ENCODE measurements at places on chromosomes 11 and 22.

- peak; percentile 38 for DNase-seq
Measured at GRCh38 chr11:59754494-59754858, 700 bp upstream of the STX3 start.

- DNase-seq, result no peak
Measured at GRCh38 chr11:32334822-32335221, 100.5 kb downstream of the WT1 start.

DNA sequence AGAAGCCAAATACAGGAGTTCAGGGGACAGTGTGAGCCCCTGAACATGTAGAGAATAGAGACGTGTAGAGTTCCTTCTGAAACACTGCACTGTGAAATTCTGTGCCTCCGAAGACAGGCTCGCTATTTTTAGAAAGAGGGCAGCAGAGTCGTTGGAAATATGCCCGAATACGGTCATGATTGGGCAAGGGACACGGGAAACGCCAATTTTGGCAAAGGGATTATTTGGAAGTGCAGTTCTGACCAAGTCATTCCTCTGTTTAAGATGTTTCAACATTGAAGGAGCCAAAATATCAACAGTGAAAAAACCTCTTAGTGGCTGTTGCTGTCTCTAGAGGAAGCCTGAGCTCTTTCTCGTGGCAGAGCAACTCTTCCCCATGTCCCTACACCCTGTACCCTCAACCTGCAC is 9.5 kb upstream of the CBX6 start:
- no peak for DNase-seq

GRCh38 chr11:64252003-64252872 is 908 bp downstream of the PLCB3 start:
- no peak for DNase-seq

DNA sequence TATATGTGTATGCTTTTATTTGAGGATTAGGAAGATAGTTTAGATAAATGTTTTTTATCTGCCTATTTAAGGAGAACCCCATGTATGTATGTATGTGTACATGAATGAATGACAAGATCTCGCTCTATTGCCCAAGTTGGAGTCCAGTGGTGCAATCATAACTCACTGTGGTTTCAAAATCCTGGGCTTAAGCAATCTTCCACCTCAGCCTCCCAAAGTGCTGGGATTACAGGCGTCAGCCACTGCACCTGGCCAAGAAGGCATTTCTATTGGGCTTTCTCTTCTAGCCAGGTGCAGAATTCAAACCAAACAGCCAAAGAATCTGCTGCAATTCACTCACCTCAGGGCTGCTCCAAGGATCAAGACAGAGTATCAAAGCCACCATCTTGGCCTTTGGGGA is 25.5 kb upstream of the DGKZ start:
- DNase-seq, result no peak

DNA sequence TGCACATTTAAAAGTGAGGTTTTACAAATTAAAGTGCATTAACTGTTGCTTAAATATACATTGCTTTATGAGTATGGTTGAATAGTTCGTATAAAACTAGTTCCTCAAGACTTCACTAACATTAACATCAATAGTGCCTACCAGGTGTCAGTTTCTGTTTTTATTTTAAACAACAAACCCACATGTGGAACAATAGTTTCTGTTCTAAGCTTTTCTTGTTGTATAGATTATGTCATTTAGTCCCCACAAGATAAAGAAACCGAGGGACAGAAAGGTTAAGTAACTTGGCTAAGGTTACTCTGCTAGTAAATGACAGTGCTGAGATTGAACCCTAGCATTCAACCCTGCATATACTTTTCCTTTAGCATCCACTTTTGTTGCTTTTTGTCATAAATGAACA is 41.4 kb upstream of the ST14 start:
- DNase-seq, result no peak

DNA sequence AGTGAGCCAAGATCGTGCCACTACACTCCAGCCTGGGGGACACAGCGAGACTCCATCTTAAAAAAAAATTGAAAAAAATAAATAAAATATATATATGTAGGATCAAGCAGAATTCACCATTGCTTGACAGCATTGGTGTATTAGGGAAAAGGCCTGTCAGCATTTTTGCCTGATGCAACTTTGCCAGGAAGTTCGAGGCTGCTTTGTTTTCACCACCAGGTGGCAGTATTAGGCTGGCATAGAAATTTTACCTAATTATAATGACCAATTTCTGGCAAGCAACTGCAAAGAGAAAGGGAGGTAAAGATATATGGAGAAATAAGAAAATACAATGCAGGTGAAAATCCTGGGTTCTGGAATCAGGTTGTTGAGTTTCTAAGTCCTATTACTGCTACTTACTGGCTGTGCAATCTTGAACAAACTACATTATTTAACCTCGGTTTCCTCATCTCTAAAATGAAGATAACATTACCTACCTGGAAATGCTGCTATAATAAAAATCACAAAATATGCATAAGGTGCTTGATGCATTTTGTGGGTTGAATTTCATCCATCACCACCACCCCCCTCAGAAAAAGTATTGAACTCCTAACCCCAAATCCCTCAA is 24.7 kb downstream of the LAYN start:
- no peak for DNase-seq

GRCh38 chr11:10499874-10500601 is 40.9 kb downstream of the RNF141 start:
- DNase-seq, result no peak

- DNase-seq, result peak; percentile 28
Measured at GRCh38 chr11:123362941-123363340, 67.1 kb upstream of the GRAMD1B start.

GRCh38 chr22:48338793-48339705 is 1488.6 kb downstream of the BRD1 start:
- DNase-seq, result no peak

DNA sequence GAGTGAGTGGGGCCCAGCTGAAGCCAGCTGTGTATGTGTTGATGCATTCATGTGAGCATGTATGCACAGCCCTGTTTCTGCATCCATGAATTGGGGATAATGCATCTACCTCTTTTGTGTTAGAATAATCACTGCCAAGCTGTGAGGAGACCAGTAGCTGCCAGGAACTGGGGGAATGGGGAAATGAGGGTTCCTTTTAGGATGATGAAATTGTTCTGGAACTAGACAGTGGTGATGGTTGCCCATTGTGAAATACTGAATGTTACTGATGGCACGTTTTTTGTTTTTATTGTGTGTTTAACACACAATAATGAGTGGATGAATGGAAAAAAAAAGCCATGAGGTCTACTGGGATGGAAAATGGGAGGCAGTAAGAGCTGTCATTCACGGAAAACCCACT is 45.3 kb upstream of the WNT11 start:
- no peak for DNase-seq

- no peak for DNase-seq
Measured at GRCh38 chr11:120869516-120870011, 154.3 kb upstream of the TBCEL start.

DNA sequence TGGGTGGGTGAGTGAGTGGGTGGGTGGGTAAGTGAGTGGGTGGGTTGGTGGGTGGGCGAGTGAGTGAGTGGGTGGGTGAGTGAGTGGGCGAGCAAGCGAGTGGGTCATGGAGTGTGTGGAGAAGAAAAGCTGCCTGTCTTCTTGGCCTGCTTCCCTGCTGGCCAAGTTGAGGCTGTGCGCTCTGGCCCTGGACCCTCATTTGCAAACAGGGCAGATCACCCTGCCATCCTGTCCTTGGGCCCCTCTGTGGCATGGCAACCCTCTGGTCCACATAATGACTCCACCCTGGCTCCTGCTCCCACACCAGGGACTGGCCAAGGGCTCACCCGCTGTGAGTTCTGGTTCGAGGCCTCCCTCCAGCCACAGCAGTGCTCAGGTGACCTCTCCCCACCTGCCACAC is 35.1 kb downstream of the CAPN1 start:
- DNase-seq, result no peak

Measured in bone marrow (tissue), 2 donors.